ENCODE measurements at places on chromosomes 12 and 14. TPM values are rescaled to one million over a fixed set of nuclear protein-coding genes. Genes with fewer than 3 reads are reported as not detected.

The CYP27B1 gene
- total RNA-seq: 0.86 TPM

The CD163L1 gene
- not detected for total RNA-seq

The RNASE3 gene
- total RNA-seq: not detected

The LRTM2 gene
- not detected for total RNA-seq

The ZDHHC22 gene
- not detected for total RNA-seq

DNA sequence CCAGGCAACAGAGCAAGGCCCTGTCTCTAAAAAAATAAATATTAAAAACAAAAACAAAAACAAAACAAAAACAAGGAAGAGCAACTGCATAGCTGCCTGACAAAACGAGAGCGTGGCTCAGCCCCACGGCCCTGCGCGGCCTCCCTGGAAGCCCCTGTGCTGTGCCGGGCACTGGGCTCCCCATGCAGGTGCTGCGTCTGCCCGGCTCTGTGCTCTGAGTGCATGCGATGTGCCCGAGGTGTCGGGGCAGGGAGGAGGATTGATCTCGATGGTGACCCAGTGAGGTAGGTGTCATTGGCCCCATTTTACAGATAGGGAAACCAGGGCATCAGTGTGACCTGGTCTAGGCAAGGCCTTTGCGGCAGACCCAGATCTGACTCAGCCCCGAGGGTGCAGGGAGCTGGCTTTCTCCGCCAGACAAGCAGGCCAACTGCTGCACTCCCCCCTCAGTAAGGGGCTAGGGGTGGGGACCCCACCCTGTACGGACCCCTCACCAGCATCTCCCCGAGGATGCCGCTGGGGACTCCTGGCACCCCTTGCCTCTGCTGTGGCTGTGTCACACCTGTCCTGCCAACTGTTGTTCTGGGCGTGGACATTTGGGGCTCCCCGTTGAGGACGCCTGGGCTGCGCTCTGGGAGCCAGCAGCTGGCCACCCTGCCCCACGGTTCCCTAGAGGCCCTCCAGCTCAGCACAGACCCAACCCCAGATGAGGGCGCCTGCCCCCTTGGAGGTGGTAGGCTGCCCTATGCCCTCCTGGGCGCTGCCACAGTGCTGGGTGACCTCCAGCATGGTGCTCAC lies 15.3 kb downstream of the GPR132 start:
- H3K4me1 ChIP-seq: no peaks in the 10 kb centered on the region
- DNase-seq: no peak
- H3K4me3 ChIP-seq: no peak overlapping the region
- H3K27me3 ChIP-seq: no peaks in the 10 kb centered on the region
- H3K27ac ChIP-seq: no peak overlapping the region

DNA sequence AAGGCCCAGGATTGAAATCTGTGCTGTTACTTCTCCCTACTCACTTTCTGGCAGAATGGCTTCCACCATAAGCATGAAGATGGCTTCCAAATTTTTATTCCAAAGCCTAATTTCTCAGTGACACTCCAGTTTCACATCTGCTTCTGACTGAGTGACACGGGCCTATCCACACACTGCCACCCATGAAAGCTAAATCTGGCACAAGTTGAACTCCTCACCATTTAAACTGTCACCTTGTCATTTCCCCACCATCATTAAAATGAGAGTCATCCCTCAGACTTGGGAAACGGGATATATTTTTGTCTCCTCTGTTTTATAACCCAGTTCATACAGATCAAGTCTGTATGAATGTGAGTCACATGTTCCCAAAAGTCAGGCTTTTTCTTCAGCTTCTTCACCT lies 77.1 kb downstream of the MGST1 start:
- H3K36me3 ChIP-seq: no peaks in the 10 kb centered on the region
- no peak overlapping the region for H3K4me3 ChIP-seq

GRCh38 chr12:102107970-102108369 lies 11.9 kb downstream of the NUP37 start:
- no peak for DNase-seq
- no peaks in the 10 kb centered on the region for H3K27me3 ChIP-seq
- H3K4me1 ChIP-seq: no peaks in the 10 kb centered on the region
- H3K4me3 ChIP-seq: no peak overlapping the region

- H3K27ac ChIP-seq: no peak overlapping the region
- DNase-seq: no peak
- H3K4me1 ChIP-seq: no peaks in the 10 kb centered on the region
- no peak overlapping the region for H3K4me3 ChIP-seq
- no peaks in the 10 kb centered on the region for H3K27me3 ChIP-seq
These were observed 50.7 kb upstream of the NRXN3 start for GRCh38 chr14:78119440-78119839.

GRCh38 chr14:30210630-30211029 lies 283.0 kb upstream of the PRKD1 start:
- no peaks in the 10 kb centered on the region for H3K27me3 ChIP-seq
- peaks cover 40% of the 10 kb centered on the region for H3K4me1 ChIP-seq
- DNase-seq: peak; percentile 70
- no peak overlapping the region for H3K4me3 ChIP-seq

DNA sequence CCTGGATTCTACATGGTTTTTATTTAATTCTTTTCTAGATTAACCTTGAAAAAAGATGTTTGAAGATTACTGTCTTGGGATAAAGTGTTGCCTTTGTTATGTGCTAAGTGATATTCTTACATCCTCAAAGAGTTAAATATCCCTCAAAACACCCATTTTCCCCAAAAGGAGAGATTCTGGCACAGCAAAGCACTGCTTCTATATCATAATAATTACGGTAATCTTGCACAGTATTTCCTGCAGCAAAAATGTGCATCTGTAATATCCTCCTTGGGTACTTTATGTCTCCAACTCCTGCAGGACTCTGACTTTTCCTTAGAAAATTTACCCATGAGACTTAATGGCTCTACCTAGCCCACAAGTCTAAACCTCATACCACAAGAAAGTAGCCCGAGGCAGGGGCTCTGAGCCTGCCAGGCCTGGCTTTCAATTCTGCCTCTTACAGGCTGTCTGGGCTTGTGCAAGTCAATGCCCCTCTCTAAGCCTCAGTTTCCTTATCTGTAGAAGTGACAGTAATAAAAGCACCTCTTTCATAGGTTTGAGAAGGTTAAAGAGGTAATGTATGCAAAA lies 45.8 kb downstream of the SVOP start:
- H3K27me3 ChIP-seq: peaks cover 6% of the 10 kb centered on the region
- no peak for DNase-seq
- H3K27ac ChIP-seq: no peak overlapping the region
- H3K4me1 ChIP-seq: no peaks in the 10 kb centered on the region
- H3K4me3 ChIP-seq: no peak overlapping the region

GRCh38 chr12:76666290-76666835 lies 97.6 kb upstream of the ZDHHC17 start:
- no peak for DNase-seq
- no peak overlapping the region for H3K27ac ChIP-seq

GRCh38 chr12:54135621-54136350 lies 53.0 kb downstream of the SMUG1 start:
- no peak for DNase-seq
- H3K4me3 ChIP-seq: no peak overlapping the region
- no peaks in the 10 kb centered on the region for H3K36me3 ChIP-seq
- H3K27ac ChIP-seq: no peak overlapping the region

GRCh38 chr14:68401317-68401716 lies 391.6 kb downstream of the ZFP36L1 start:
- peak; percentile 19 for DNase-seq
- H3K27ac ChIP-seq: peak overlapping the region; percentile 10
- H3K4me3 ChIP-seq: no peak overlapping the region
- H3K4me1 ChIP-seq: peaks cover 75% of the 10 kb centered on the region
- H3K36me3 ChIP-seq: no peaks in the 10 kb centered on the region

DNA sequence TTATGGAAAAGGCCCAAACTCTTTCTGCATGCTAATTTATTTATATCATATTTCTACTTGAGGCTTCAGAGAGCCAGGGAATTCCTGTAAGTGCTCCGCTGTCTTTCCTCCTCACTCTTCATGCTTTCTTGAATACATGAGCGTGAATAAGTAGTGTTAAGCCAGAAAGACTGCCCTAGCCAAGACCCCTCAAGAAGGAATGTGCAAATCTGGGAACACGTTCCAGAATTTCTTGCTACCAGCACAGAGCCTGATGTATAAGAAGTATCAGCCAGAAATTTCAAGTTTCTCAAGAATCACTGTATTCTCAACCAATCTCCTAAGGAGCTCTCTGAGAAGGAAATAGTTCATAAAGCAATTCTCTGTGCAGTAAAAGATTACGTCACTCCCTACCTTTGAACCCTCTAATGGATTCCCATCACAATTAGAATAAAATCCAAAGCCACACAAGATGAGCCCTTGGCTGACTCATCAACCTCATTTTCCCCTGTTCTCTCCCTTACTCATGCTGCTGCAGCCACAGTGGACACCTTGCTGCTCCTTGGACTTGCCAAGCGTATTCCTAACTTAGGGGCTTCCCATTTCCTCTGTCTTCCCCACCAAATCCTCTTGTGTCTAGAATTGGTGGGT lies 6.9 kb upstream of the TSPAN8 start:
- H3K4me3 ChIP-seq: no peak overlapping the region
- no peak for DNase-seq
- H3K27me3 ChIP-seq: no peaks in the 10 kb centered on the region
- no peaks in the 10 kb centered on the region for H3K36me3 ChIP-seq
- no peak overlapping the region for H3K27ac ChIP-seq

DNA sequence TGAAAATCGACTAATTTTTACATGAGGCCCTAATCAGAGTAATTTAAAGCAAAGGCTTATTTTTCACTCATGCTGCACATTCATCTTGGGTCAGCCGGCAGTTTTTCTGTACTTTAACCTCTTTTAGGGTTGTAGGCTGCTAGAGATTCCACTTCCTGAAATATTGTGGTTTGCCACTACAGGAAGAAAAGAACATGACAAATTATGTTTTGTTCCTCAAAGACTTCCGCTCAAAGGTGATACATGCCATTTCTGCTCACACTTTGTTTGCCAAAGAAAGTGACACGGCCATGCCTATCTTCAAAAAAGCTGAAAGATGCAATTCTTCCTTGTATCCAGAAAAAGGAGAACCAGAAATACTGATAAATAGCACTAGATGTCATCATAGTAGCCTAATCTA lies 183.4 kb upstream of the PPFIA2 start:
- no peaks in the 10 kb centered on the region for H3K4me1 ChIP-seq
- H3K4me3 ChIP-seq: no peak overlapping the region
- DNase-seq: no peak
- H3K27me3 ChIP-seq: no peaks in the 10 kb centered on the region
- no peak overlapping the region for H3K27ac ChIP-seq

DNA sequence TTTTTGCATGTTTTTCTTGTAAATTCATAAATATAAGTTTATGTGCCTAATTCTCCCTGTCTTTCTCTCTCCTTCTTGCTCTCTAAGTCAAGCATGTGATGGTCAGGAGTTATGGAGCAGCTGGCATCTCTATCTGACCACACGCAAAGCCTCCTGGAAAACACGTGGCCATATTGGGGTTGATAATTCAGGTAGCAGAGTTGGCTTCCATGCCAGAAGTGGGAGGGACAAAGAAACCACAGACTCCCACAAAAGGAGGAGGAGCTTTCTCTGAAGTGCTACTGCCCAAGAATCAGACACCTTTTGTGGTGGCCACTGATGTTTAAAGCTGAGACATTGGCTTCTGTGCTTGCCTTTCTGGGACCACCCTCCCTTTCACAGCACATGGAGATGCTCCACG lies 517.6 kb upstream of the TMEM132C start:
- H3K27me3 ChIP-seq: 0 out of 2 replicates have a peak, but pooled peaks cover 4% of the 10 kb centered on the region
- H3K4me3 ChIP-seq: no peak overlapping the region
- no peak overlapping the region for H3K27ac ChIP-seq

GRCh38 chr14:104724981-104725771 lies 1.1 kb downstream of the ADSS1 start:
- peak; percentile 63 for DNase-seq
- no peak overlapping the region for H3K27ac ChIP-seq
- no peaks in the 10 kb centered on the region for H3K36me3 ChIP-seq
- H3K4me3 ChIP-seq: peak overlapping the region; percentile 69
- no peaks in the 10 kb centered on the region for H3K27me3 ChIP-seq
- H3K4me1 ChIP-seq: peaks cover 8% of the 10 kb centered on the region

DNA sequence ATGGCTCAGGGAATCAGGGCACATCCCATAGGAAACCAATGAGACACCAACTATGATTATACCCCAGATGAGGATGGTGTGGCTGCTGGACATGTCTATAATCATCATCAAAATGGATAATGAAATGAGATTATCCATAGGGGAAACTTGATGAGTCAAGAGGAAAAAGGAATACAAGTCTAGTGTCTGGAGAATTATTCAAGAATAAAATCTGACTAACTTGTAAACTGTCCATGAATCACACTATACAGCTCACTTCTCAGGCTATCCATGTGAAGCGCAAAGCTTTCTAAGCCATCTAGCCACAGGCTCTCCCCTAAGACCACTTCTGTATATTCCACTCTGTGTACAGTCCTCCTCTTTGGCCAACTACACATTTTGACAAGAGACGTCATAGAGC lies 52.5 kb downstream of the DUSP16 start:
- no peaks in the 10 kb centered on the region for H3K27me3 ChIP-seq
- no peaks in the 10 kb centered on the region for H3K36me3 ChIP-seq
- H3K27ac ChIP-seq: peak overlapping the region; percentile 76
- peaks cover 58% of the 10 kb centered on the region for H3K4me1 ChIP-seq
